ENCODE measurements at places on chromosomes 3 and 15.

DNA sequence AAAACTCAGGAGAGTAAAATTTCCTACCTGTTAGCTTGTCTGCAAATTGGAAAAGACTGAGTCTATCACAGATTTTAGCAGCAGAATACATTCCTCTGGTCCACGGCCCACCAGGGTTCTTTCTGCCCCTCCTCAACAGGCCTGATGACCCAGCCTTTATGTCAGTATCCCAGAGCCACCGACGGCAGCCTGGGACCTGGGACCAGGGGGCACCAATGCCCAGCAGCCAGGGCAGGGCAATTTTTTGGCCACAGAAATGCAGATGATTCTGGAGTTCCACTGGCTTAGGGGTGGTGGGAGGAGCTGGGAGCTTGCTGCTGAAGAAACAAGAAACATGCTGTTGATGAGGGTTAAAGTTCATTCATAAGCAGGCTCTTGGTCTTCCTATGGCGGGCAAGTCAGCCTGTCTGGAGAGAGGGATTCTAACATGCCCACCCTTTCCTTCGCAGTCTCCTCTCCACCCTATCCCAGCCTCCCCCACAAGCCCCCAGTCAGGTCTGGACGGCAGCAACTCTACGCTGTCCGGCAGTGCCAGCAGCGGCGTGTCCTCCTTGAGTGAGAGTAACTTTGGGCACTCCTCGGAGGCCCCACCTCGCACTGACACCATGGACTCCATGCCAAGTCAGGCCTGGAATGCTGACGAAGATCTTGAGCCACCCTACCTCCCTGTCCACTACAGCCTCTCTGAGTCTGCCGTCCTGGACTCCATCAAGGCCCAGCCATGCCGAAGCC lies 4.3 kb upstream of the MANF start:
- no peak for DNase-seq

- DNase-seq: no peak
These were observed 33.7 kb downstream of the SST start for GRCh38 chr3:187636528-187636927.

DNA sequence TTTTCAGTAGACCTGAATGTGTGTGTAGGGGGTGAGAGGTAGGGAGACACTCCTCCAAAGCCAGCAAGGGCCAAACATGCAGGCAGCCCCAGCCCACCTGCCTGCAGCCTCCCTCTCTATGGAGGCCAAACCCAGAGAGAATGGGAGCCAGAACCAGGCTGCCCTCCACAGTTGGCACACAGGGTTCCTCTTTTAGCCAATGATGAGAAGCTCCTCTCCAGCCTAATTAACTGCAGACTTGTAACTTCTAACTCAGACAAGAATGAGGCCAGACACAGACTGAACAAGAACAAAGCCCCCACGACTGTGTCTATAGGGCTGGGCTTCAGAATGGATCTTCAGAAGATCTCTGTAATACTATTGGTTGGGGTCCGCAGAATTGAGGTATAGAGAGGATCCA lies 12.3 kb upstream of the TLE3 start:
- DNase-seq: no peak

DNA sequence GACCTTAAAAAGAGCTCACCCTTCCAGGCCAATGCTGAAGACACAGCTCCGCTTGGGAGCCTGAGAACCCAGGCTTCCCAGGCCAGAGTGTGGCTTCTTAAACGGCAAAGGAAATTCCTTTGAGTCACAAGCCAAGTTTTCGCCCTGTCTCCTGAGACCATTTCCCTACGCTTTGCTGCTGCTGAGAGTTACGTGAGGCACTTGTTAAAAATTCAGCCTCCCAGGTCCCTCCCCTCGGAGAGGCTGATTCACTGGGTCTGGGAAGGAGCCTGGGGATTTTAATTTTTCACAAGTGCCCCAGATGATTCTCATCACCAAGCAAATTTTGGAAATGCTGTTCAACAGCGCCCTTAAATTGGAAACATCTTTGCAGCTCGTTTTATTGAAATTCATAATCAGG lies 25.5 kb downstream of the RLBP1 start:
- no peak for DNase-seq

DNA sequence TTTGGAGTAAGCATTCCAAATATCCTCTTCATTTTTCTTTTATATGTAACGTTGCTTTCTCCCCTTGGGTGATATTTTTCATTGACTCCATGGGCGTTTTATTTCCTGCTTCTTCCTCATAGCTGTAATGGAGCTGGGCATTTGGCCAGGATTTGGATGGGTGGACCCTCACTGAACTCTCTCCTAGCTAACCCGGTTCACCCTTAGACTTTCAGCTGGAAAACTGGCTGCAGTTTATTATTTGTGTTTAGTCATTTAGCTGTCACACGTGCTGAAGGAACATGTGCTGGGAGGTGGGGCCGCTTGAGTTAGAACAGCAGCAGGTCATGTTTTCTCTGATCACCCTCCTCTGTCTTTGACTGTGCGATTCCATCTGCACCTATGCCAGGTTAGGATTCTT lies 407.6 kb downstream of the ZIC1 start:
- DNase-seq: no peak

DNA sequence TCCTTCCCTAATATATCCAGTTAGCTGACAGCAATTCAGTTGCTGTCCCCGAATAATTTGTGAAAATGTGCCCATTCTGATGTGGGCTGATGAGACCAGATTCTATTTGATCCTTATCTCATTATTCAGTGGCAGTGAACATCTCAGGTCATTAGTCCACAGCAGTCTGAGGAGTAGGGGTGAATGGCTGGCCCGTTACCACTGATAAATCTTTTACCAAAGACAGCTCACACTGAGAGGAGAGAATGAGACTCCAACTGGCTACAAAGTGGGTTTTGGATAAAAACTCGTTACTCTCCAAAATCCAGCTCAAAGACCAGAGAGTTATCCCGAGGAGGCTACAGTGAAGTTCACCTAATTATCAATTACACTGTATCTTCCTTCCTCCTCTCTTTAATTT lies 189.7 kb downstream of the TUSC7 start:
- no peak for DNase-seq

DNA sequence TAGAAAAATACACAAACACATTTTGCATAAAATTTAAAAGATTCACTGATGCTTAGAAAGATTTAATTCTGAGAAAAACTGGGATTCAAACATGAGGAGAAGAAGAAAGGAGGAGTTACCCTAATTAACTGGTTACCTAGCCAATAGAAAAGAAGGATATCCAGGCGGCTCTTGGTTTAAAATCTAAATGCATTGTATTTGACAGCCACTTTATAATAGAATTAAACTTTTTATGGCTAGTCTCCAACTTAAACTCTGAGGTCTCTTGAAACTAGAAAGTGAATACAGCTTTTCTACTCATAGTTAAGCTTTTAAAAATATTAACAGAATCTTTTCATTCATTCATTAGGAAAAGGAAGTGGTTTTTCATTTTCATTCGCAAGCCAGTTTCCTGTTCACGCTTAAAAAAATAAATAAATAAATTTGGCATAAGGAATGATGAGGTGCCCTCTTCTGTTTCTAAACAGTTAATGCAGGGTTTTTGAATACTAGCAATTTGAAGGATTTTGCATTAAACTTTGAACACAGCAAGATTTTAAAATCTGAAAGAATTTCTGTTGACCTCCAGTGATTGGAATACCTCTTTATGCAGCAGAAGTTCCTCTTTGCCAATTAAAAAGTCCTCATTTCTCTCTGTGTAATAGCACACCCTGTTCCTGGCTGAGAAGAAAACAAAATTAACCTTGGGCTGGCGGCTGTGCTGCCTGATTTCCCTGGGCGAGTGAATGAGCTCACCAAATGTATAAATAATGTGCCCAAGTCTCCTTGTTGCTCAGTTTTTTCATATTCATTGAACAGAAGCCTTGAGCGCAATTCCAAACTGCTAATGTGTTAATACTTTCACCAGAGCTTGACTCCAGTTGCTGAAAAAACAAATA lies 105.1 kb downstream of the ZMAT3 start:
- no peak for DNase-seq

DNA sequence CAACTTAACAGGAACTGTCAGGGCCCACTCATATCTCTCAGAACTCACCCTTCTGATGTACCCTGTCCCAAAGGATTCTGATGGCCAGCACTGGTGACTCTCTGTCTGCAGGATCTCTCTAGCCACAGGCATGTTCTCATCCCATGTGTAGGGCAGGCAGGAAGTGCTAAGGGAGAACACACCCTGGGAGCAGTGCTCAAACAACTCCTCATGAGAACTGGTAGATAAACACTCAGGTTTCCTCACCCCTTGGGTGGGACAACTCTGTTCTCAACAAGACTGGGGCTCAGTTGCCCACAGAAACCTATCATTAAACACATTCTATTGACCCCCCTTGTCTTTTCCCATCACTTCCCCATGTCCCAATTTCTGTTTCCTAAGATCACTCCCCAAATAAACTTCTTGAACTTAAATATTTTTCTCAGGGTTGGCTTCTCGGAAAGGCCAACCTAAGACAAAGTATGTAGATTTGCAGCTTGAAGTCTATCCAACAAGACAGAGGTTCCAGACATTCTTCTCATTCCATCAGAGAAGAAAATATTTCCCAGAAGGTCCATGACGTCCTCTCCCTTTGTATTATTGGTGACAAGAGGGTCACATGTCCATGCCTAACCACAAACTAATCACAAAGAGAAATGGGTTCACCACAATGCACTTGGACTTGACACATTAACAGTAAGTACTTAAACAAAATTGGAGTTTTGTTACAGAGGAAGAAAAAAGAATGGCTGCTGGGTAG lies 276.6 kb upstream of the GADL1 start:
- DNase-seq: no peak

DNA sequence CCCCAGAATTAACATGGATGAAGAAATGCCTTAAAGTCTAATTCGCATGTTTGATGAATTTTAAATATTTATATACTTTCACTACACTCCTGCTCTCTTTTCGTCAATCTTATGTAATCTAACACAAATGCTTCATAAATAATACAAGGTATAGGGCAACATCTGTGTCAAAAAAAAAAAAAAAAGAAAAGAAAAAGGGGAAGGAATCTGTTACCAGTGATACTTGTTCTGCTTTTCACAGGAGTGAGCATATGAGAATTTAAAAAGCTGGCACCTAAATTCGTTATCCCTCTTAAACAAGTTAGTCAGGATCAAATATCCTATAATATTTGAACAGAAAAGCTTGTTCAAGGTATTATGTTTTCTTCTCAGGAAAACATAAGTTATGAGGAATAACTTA lies 243.8 kb downstream of the KCNH8 start:
- DNase-seq: no peak

Measured in stimulated activated CD8-positive, alpha-beta memory T cell treated with anti-CD3 and anti-CD28 coated beads, Interleukin-7, amount 100 ng/mL, for 48 hours (primary cell).